ENCODE measurements at places on chromosomes 16 and 17.
A peak's percentile ranks its signal among the peaks of the same experiment; 100 is the strongest.

DNA sequence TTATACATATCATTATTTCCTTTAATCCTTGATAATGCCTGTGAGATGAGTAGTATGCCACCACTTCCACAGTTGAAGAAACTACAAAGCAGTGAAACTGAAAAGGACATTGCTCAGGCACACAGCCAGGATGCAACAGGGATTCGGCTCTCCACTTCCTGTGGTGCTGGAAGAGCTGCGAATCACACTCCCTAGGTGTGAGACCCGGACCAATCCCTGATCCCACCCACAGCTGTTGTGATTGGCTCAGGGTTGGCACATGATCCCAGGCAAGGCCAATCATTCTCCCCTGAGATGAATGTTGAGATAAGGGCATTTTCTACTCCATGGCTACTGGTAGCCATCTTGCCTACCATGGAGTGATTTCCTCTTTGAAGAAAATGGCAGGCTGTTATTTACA lies 218.2 kb downstream of the TMEM114 start:
- no peak for DNase-seq

- DNase-seq, result no peak
These were observed 13.8 kb upstream of the DLX4 start for GRCh38 chr17:49955157-49955556.

DNA sequence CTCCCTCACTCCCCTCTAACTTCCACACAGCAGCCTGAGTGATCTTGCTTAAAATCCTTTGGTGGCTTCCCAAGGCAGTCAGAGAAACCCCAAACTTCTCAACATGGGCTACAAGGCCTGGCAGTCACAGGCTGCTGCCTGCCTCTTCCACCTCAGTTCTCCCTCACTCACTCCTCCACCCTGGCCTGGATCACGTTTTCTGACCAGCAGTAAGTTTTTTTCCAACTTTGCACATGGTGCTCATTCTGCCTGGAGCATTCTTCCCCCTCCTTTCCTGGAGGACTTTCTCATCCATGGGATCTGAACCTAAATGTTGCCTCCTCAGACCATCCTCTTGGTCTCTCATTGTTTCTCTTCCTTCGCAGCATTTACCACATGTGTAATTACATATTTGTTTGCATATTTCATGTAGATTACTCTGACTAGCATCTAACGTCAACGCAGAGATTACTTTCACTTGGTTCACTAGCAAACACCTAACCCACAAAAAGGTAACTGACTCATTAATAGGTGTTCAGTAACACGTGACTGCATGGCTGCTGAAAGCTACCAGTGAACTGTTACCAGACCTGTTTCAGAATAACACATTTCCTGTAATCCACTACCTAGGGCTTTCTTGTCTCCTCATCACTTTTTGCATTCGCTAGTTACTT lies 17.1 kb downstream of the GNA13 start:
- DNase-seq, result no peak

GRCh38 chr16:57828272-57829161 lies 26.2 kb upstream of the KIFC3 start:
- no peak for DNase-seq

DNA sequence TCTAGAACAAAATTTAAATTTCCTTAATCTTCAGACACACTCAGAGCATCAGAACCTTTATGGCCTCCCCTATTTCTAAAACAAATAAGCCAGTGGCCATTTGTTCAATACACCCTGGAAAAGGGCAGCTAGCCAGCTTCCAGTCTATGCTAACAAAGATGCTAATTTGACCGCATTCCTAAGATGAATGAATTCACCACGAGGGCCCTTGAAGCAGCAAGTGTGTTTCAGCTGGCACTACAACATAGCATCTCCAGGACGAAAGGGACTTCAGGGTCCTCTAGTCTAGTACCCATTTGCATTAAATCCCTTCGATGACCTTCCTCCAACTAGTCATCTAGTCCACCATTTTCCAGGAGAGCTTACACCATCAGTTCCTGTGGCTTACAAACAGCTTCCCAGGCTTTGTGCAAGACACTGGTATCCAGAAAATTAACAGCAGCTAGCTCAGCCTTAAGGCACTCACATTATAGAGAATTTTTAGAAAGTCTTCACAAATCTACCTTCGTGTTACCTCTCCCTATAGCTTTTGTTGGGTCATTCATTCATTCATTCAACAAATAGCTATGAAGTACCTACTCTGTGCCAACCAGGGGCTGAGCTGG lies 10.9 kb downstream of the KRT37 start:
- DNase-seq, result no peak

DNA sequence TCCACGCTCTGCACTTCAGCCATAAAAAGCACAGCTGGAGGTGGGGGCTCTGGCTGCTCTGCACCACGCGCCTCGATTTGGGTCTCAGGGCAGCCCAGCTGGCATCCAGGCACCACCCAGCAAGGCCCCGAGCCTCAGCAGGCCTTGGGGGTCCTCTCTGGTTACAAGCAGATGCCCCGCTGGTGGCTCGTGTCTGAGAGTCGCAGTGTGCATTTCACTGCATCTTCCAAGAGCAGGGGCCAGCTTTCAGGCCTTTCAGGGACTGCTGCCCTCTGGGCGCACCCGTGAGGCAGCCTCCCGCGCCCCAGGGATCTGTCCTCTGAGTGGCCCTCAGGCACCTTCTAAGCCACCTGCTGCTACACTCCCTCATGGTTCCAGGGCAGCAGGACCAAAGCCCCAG lies 25.5 kb downstream of the NDUFAF8 start:
- no peak for DNase-seq

DNA sequence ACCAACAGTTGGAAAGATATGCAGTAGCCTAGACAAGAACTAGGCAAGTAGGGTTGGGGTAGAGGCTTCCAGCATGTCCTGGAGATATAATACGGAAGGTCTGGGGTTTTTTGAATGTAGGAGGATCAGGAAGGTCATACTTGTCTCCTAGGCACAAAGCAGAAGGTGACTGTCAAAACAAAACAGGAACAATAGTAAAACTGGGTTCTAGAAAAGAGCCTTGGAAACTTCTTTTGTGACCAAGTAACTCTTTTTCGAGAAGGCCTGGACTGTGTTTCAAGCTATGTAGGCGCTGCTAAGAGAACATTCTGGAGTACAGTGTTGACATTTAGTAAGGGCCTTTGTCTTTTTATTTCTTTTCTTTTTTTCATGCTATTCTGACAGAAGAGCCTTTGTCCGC lies 26.9 kb upstream of the TENT4B start:
- DNase-seq, result no peak

- no peak for DNase-seq
These were observed 572 bp downstream of the KSR1 start for GRCh38 chr17:27456681-27457359.

DNA sequence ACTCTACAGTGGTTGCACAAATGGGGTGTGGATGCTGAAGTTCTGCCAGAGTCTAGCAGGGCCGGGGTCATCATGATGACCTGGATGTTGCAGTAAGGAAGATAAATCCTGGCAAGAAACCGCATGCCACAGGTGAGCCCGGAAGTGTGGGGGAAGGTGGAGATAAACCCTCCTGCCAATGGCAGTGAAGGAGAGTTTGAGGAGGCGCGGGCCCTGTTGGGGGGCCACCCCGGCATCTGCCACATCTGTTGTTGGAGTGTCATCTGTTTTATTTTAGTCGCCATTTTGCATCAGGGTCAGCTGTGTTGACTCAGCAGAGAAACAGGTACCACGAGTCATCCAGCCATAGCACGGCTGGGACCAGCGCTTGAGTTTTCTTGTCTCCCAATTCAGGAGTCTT lies 173.8 kb upstream of the CHMP6 start:
- DNase-seq, result no peak

GRCh38 chr17:48113201-48113676 lies 5.7 kb downstream of the SNX11 start:
- DNase-seq, result no peak

- DNase-seq, result no peak
These were observed 15.0 kb upstream of the NTN1 start for GRCh38 chr17:9006175-9006767.

DNA sequence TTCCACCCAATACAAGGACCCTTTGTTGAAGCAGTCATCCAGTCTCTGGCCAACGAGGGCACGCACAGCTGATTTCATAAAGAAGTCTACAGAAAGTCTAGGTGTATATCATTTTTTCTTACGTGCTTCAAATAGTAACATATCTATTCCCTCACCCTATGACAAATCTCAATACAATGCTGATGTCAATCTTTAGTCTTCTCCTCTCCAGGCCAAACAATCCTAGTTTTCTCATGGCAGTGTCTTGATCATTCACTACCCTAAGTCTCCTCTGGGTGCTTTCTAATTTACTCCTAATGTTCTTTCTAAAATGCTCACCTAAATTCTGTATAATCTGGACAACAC lies 92.6 kb downstream of the CACNG1 start:
- DNase-seq, result no peak

DNA sequence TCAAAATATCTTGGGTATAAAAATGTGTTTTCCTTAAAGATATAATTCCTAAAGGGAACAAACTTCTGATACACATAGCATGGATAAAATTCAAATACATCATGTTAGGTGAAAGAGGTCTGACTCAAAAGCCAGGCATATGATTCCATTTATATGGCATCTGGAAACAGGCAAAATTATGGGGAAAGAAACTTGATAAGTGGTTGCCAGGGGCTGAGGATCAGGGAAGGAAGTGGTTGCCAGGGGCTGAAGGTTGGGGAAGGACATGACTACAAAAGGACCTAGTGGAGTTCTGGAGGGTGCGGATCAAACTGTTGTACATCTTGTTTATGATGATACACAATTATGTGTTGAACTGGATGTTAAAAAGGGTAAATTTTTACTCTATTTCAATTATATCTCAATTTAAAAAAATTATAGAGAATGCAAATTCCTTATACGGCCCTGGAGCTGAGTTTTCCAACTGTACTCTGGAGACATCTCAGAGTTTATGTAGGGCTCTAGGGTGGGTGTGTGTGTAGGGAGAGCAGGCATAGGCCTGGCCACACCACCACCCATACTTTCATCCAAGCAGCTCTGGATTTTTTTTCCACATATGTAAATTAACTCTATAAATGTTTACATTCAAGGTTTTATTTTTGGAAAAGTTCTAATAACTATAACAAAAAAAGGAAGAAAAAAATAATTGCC lies 55.0 kb downstream of the AMFR start:
- DNase-seq, result no peak

GRCh38 chr17:65027305-65027704 lies 29.2 kb downstream of the GNA13 start:
- peak; percentile 36 for DNase-seq

GRCh38 chr17:1237471-1237870 lies 32.8 kb upstream of the BHLHA9 start:
- DNase-seq, result no peak

DNA sequence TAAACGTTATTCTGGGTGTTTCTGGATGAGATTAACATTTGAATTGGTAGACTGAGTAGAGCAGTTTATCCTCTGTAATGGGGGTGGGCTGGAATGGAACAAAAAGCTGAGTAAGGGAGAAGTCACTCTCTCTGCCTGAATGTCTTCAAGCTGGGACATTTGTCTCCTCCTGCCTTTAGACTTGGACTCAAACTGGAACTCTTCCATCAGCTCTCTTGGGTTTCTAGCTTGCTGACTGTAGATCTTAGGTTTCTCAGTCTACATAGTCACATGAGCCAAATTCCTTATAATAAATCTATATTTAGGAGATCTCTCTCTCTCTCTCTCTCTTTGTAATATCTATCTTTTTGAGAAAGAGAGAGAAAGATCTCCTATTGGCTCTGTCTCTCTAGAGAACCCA lies 553.3 kb upstream of the CDH11 start:
- DNase-seq, result no peak

DNA sequence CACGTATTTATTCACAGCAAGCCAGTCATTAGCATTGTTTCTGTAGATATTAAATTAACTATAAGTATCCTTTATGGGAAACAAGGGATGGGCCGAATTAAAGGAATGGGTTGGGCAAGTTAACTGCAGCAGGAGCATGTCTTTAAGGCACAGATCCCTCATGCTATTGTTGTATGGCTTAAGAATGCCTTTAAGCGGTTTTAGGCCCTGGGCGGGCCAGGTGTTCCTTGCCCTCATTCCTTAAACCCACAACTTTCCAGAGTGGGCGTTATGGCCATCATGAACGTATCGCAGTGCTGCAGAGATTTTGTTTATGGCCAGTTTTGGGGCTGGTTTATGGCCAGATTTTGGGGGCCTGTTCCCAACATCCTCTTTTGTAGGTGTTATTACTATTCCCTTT lies 9.1 kb downstream of the PHKB start:
- no peak for DNase-seq

Data from hematopoietic multipotent progenitor cell treated with erythropoietin and hydrocortisone succinate and interleukin-3 and kit ligand, for 17 days (in vitro differentiated cells).